ENCODE measurements at places on chromosomes 5 and 9. TPM values are rescaled to one million over a fixed set of nuclear protein-coding genes. Genes with fewer than 3 reads are reported as not detected.

Gene LCNL1
- 3.1 TPM for total RNA-seq

Gene PRSS3
- 11.1 TPM for total RNA-seq

Gene SOHLH1
- total RNA-seq: not detected

Gene EIF4E1B
- total RNA-seq: not detected

Gene EFNA5
- 5.8 TPM for total RNA-seq

Gene KCNT1
- not detected for total RNA-seq

Gene SPINK4
- not detected for total RNA-seq

Gene KLF4
- total RNA-seq: 60.2 TPM
